ENCODE measurements at places on chromosomes 12 and 14. TPM values are rescaled to one million over a fixed set of nuclear protein-coding genes. Genes with fewer than 3 reads are reported as not detected.

DNA sequence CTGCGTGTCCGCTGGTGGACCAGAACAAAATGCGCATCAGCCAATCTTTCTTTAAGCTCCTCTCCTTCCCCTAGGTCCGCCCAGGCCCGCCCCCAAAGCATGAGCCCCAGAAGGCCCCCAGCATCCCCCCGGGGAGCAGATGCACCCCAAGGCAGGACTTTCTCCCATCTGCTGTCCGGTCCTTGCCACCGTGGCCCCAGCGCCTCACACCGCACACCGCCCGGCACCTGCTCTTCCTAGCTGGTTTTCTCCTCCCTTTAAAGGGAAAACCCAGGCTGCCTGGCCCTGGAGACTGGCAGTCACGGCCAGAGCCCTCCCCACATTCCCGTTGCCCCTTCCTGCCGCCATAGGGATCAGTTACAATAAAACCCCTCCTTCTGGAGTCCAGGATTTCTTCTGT, 30.2 kb downstream of the RIMBP2 start:
- no peak overlapping the region for H3K27ac ChIP-seq
- no peaks in the 10 kb centered on the region for H3K4me1 ChIP-seq
- no peaks in the 10 kb centered on the region for H3K27me3 ChIP-seq
- DNase-seq = no peak

DNA sequence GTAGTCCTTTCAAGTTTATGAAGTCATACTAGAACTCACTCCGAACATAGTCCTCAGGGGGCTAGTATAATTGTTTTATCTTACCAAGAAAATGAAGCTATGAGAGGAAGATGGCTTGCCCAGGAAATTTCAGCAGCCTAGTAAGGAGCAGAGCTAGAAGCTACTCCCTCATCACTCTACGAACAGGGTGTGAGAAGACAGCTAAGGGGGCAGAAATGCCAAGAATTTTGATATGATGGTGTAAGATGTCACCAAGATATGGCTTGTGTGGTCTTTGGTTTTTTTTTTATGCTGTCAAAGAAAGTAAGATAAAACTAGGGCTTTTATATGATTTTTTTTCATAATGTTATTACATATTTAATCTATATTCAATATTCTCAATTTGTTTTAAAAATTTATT, 47.6 kb downstream of the PRICKLE1 start:
- no peak overlapping the region for H3K4me3 ChIP-seq
- DNase-seq = no peak
- no peaks in the 10 kb centered on the region for H3K4me1 ChIP-seq
- H3K27ac ChIP-seq = no peak overlapping the region
- H3K36me3 ChIP-seq = no peaks in the 10 kb centered on the region

GRCh38 chr12:93115198-93115601, 186.1 kb upstream of the EEA1 start:
- no peaks in the 10 kb centered on the region for H3K4me1 ChIP-seq
- no peaks in the 10 kb centered on the region for H3K27me3 ChIP-seq
- no peak overlapping the region for H3K4me3 ChIP-seq
- H3K36me3 ChIP-seq = no peaks in the 10 kb centered on the region

GRCh38 chr12:48970702-48971334, 717 bp downstream of the WNT10B start:
- peak overlapping the region; percentile 25 for H3K4me3 ChIP-seq
- peaks cover 5% of the 10 kb centered on the region for H3K4me1 ChIP-seq
- no peak for DNase-seq
- H3K27me3 ChIP-seq = peaks cover 56% of the 10 kb centered on the region
- no peak overlapping the region for H3K27ac ChIP-seq

GRCh38 chr14:80959496-80959895, 4.1 kb downstream of the TSHR start:
- no peak overlapping the region for H3K4me3 ChIP-seq
- peaks cover 2% of the 10 kb centered on the region for H3K4me1 ChIP-seq
- no peak for DNase-seq
- no peaks in the 10 kb centered on the region for H3K27me3 ChIP-seq

- DNase-seq = peak; percentile 92
- no peaks in the 10 kb centered on the region for H3K27me3 ChIP-seq
- no peaks in the 10 kb centered on the region for H3K36me3 ChIP-seq
- H3K4me1 ChIP-seq = peaks cover 45% of the 10 kb centered on the region
Measured at GRCh38 chr14:55102141-55102621, 26.9 kb upstream of the LGALS3 start.

DNA sequence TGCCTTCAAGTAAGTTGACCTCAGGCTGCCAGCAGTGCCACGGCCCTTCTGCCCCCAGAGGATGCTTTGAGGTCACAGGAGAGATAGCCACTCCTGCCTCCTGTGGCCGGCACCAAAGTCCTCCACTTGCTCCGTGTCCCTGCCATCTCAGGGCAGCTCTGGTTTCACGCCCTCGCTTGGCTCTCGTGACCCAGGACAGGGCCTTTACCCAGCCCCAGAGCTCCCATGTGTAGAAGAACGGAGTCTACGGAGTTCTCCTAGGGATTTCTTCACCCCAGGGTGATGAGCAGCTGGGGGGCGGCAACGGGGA, 178.1 kb downstream of the ADGRD1 start:
- H3K36me3 ChIP-seq = no peaks in the 10 kb centered on the region

DNA sequence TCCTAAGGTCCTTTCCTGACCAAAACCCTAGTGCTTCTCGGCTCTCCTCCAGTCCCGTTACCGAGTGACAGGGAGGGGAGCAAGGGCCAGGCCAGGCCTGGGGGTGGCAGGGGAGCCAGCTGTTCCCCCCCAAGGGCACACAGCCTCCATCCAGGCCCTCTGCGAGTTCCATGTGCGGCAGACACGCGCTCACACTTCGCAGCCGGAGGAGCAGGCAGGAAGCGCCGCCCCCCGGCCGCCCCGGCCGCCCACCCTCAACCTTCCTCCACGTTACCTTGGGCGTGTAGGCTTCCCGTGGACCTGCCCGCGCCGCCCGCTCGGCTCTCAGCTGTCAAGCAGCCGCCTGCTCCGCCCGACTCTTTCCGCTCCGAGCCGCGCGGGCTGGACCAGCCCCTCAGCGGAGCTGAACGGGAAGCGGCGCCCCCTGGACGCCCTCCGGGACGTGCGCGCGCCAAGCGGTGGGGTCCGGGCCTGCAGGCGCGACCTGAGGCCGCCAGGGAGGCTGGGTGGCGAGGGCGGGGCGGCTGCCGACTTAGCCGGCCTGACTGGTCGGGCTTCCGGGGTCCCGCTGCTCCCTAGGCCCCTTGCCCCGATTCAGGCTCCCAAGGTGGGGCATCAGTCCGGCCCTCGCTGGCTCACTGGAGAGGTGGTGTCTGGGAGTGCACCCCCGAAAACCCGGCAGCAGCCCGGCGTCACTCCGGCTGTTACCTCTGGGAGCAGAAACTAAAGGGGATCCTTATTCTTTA, at the start of gene CRACR2A:
Gene CRACR2A, minus strand, starts transcription at position 369 of the 746 bp plus-strand sequence. CDS start 56,110 bp downstream, outside the sequence.
- no peaks in the 10 kb centered on the region for H3K4me1 ChIP-seq
- no peak for DNase-seq
- H3K36me3 ChIP-seq = no peaks in the 10 kb centered on the region
- no peaks in the 10 kb centered on the region for H3K27me3 ChIP-seq
- H3K4me3 ChIP-seq = peak within 1 kb of the TSS; percentile 65

DNA sequence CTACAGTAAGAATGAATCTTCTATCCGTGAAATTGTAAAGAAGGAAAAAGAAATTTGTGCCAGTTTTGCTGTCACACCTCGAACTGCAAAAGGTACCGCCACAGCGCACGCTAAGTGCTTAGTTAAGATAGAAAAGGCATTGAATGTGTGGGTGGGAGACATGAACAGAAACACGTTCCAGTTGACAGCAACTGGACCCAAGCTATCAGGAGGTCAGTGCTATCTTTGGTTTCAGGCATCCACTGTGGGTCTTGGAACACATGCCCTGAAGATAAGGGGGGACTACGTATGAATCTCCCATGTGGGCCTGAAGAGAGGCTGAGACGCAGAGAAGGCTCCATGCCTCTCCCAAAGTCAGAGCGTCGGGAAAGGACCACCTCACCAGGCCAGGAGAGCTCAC, 9.8 kb downstream of the IFFO1 start:
- H3K27ac ChIP-seq = no peak overlapping the region
- no peaks in the 10 kb centered on the region for H3K27me3 ChIP-seq
- no peaks in the 10 kb centered on the region for H3K36me3 ChIP-seq
- no peaks in the 10 kb centered on the region for H3K4me1 ChIP-seq
- no peak overlapping the region for H3K4me3 ChIP-seq

GRCh38 chr12:27498761-27499160, 25.2 kb upstream of the PPFIBP1 start:
- no peak overlapping the region for H3K27ac ChIP-seq
- no peaks in the 10 kb centered on the region for H3K4me1 ChIP-seq
- no peak for DNase-seq
- H3K36me3 ChIP-seq = no peaks in the 10 kb centered on the region
- no peaks in the 10 kb centered on the region for H3K27me3 ChIP-seq

GRCh38 chr14:92789457-92790089, 4.5 kb upstream of the GOLGA5 start:
- no peaks in the 10 kb centered on the region for H3K4me1 ChIP-seq
- no peaks in the 10 kb centered on the region for H3K36me3 ChIP-seq
- DNase-seq = no peak

DNA sequence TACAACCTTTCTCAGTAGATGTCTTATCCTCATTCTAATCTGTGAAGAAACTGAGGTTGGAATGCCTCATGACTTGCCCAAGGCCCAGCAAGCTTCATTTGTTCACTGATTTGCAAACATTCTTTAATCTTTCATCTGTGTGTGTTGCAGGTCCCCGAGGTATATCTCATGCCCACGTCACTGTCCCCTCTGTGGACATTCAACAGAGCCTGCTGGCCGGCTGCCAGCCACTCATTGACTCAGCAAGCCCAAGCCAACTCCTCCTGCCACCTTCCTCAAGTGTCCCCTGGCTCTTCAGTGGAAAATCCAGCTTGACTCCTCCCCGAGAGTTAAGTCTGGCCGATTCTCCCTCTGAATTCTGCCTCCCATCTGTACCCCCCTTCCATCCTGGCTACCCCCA, 1.9 kb upstream of the DCAF4 start:
- no peaks in the 10 kb centered on the region for H3K27me3 ChIP-seq
- peak overlapping the region; percentile 29 for H3K27ac ChIP-seq
- H3K4me1 ChIP-seq = no peaks in the 10 kb centered on the region
- no peak overlapping the region for H3K4me3 ChIP-seq
- no peaks in the 10 kb centered on the region for H3K36me3 ChIP-seq

DNA sequence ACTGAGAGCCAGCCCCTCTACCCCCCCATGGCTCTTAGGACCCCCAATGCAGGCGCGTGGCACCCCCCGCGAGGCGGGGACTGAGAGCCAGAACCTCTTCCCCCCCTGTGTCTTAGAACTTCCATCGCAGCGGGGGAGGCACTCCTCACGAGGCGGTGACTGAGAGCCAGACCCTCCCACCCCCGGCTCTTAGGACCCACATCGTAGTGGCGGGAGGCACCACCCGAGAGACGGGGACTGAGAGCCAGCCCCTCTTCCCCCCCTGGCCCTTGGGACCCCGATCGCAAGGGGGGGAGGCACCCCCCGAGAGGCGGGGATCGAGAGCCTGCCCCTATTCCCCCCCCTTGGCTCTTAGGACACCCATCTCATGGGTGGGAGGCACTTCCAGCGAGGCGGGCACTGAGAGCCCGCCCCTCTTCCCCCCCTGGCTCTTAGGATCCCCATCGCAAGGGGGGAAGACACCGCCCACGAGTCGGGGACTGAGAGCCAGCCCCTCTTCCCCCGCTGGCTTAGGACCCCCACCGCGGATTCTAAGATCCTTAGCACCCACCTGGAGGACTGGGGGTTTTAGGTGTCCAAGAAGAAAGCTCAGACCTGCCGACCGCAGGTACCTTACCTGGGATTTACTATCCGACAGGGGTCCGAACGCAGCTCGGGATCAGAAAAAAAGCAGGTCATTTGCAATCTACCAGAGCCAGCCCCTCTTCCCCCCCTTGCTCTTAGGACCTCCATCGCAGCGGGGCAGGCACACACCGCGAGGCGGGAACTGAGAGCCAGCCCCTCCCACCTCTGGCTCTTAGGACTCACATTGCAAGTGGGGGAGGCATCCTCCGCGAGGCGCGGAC, 44.9 kb downstream of the DDX11 start:
- H3K27ac ChIP-seq = no peak overlapping the region
- H3K36me3 ChIP-seq = no peaks in the 10 kb centered on the region
- peaks cover 12% of the 10 kb centered on the region for H3K27me3 ChIP-seq
- H3K4me3 ChIP-seq = peak overlapping the region; percentile 72

DNA sequence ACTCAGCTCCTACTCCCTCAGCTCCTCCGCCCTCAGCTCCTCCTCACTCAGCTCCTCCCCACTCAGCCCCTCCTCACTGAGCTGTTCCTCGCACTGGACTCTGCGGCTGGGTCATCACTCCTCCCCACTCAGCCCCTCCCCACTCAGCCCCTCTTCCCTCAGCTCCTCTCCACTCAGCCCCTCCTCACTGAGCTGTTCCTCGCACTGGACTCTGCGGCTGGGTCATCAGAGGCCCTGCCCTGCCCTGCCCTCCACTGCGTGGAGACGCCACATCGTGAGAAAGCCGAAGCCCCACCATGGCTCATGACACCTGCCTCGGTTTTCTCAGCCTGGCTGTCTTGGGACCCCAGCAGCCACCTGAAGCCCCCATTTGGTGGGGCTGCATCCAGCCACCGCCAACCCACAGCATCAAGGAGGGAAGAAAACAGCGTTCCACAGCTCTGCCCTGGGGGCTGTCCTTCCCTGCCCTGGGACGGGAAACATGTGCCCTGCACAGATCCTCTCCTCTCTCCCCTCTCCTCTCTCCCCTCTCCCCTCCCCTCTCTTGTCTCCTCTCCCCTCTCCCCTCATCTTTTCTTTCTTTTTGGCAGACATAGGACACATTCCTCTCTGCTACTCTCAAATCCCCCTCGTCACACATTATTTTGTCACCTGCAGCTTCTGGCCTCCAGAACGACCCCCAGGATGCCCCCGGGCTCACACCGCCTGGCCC, 17.7 kb downstream of the NOC4L start:
- H3K4me3 ChIP-seq = no peak overlapping the region
- H3K27me3 ChIP-seq = peaks cover 11% of the 10 kb centered on the region
- H3K4me1 ChIP-seq = peaks cover 13% of the 10 kb centered on the region
- H3K27ac ChIP-seq = peak overlapping the region; percentile 1
- no peaks in the 10 kb centered on the region for H3K36me3 ChIP-seq
- no peak for DNase-seq

Gene LMO3
- total RNA-seq = 56.3 TPM

Gene ANKRD33
- total RNA-seq = not detected

Gene CACNB3
- 17.0 TPM for total RNA-seq

Gene FGF6
- not detected for total RNA-seq

Gene LGR5
- 0.66 TPM for total RNA-seq

Gene MNAT1
- total RNA-seq = 50.8 TPM

Gene KCNK10
- not detected for total RNA-seq

Gene HOXC12
- total RNA-seq = 0.15 TPM

Gene ABHD12B
- total RNA-seq = not detected

Gene CFAP54
- 7.3 TPM for total RNA-seq
